Cerebellar nuclear complex (tissue), 1 donor: ENCODE measurements at places on chromosomes 5 and 9.

DNA sequence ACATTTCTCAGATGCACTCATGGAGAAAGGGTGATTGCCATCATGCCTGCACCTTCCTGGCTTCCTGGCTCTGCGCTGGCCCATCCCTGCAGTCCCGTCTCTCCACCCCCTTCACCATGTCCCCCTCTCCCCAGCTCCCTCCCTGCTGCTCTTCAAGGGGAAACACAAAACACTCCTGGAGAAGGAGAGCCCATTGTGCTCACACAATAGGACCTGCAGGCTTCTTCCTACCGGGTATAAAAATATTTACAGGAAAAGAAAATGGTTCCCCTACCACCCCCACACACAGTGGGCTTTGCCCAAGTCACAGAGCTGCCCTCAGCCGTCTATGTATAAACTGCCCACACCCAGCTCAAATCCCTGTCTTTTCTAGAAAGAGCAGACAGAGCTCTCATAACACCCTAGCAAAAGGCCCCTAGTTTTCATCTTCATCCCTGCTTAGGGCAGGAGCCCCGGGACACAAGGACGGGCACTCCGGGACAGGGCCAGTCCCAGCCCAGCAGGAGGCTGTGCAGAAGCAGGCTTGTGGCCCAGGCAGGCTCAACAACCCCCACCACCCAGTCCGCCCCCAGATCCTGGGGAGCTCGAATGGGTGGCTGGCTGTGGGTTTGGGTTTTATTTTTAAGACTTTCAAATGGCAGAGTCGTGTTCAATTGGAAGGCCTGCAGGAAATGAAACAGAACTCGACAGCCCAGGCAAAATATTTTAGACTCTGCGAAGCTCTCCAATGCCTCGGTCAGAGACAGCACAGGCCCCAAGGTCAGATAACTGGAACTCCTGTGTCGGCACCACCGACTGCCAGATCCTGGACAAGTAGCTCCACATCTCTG lies 77.3 kb downstream of the LRSAM1 start:
- no peak for DNase-seq

DNA sequence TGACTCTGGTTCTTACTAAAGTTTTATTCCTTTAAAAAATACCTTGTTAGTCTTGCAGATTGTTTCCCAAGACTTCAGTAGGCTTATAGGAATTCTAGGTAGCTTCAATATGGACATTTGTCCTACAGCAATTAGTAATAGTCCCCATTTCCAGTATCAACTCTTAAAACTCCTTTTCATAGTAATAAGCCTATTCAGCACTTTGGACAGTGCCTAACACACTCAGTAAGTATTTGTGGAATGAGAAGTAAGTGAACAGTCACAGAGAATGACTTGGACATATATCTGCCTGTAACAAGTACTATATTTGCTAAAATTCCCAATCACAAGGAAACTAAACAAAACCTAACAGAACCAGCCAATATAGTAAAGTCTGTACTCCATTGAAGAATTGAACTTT lies 1291.8 kb upstream of the DMAC1 start:
- no peak for DNase-seq

DNA sequence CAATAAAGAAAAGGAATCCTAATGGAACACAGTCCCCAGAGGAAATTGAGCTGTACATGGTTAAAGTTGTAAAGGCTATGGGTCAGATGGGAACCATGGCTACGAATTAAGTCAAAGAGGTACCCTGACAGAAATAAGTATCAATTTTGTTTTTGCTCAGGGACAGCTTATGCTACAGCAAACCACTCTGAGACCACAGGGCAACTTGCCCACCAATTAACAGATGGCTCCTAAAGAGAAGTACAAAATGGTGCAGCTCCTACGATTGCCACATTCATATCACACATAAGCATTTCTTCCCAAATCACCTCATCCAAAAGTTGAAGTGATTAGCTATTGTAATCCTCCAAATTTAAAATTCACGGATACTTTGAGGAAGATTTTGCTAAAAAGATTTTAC lies 83.0 kb downstream of the ELAVL2 start:
- DNase-seq, result no peak

- no peak for DNase-seq
These were observed 33.1 kb downstream of the SVEP1 start for GRCh38 chr9:110546411-110546871.

GRCh38 chr5:83227611-83228010 lies 150.3 kb downstream of the XRCC4 start:
- no peak for DNase-seq

DNA sequence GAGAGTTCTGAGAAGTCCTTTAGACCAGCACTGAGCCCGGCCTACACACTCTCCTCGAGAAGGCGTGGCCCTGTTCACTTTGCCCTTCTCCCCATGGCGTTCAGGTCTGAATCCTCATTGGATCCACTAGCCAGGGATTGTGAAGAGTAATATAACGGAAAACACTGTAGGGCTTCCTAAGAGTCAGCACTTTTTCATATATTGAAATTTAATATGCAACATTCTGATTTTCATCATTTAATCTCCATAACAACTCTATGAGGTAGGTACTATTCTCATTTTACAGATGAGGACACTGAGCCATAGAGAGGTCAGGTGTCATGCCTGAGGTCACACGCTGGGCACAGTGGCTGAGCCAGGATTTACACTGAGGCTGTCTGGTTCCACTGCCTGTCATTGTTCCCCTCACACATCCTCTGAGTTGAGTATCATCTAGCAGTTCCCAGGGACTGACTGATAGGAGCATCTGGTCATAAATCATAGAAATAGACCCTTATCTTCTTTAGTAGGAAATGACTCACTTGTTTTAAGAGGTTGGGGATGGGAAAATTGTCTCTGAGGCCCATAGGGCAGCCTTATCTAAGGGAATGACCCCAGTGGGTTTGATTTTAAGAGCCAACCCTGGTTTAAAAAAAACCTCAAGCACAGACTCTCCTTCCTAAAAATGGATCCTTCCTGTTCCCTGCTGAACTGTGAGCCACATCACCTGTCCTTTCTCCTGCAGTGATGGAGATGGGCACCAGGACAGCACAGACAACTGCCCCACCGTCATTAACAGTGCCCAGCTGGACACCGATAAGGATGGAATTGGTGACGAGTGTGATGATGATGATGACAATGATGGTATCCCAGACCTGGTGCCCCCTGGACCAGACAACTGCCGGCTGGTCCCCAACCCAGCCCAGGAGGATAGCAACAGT lies 41.2 kb downstream of the THBS4 start:
- DNase-seq, result no peak

GRCh38 chr9:137970098-137970497 lies 92.5 kb downstream of the CACNA1B start:
- DNase-seq, result no peak

DNA sequence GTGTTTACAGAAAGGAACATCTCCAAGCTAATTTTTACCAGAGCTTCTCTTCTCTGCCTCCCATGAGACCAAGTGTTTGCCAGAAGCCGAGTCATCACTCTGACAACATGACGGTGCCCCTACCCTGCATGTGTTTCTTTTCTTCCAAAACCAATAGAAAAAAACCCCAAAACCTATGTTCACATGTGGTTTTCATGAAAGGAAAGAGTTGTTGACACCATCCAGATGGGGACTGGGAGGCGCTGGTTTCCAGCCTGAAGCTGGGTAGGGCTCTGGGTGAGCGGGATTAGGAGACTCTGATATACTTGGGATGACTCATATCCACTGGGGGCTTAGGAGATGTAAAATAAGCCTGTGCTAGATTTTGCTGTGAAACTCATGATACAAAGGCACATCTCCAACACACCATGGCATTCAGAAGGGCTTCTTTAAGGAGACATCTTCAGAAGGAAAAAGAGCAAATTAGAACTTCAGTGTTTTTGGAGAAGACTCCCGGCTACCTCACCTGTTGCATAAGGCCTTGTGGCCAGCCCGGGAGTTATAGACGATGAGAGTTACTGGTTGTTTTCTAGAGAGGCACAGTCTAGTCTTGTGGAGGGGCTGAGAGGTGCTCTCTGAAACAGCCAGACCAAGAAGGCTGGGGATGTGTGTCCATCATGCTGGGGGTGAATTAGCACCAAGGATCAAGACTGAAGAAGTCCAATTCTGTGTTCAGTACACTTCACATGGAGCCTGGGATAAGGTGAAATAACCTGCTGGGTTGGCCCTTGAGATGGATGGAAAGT lies 108.9 kb upstream of the LHFPL2 start:
- DNase-seq, result no peak

GRCh38 chr5:78843436-78843835 lies 141.7 kb downstream of the ARSB start:
- no peak for DNase-seq

DNA sequence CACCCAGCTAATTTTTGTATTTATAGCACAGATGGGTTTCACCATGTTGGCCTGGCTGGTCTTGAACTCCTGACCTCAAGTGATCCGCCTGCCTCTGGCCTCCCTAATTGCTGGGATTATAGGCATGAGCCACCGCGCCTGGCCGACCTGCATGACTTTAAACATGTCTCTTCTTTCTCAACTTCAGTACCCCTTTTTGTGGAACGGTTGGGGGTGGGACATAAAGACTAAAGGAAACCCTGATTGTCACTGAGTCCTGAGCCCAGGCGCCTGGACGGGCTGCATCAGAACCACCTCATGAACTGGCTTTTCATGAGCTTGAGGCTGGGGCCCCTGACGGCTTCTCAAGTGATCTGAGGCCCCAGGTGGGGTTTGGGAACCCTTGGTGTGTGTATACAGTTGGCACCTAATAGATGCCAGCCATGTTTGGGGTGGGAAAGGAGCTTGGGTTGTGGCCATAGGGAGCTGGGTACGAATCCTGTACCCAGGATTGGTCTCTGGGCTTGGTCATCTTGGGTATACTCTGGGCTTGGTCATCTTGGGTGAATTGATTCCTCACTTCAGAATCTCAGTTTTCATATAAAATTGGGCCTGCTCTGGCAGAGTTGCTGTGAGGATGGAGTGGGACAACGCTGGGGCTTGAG lies 2.2 kb downstream of the GRK6 start:
- no peak for DNase-seq

DNA sequence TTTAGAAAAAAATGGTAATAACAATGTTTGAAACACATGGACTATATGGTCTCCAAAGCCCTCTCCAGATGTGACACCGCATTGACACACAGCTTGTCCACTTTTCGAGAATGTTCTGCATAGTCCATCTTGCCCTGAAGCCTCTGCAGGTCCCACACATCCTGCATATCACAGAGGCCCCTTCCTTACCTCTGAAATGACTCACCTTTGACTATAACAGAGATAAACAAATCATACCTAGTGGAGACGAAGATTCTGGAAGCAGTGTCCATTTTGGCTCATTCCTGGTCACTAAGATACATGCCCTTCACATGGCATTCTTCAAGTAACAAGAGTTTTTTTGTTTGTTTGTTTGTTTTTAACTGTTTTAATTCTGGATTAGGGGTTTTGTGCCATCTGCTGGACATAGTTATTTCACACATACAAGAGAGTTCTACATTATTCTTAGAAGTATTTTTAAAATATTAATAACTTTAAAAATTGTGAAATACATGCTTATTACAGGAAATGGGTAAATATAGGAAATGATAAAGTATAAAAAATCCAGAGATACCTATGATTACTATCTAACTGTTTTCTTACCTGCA lies 5.1 kb downstream of the ARL14EPL start:
- no peak for DNase-seq

- DNase-seq, result no peak
These were observed 25.2 kb downstream of the IL12B start for GRCh38 chr5:159304961-159305595.

DNA sequence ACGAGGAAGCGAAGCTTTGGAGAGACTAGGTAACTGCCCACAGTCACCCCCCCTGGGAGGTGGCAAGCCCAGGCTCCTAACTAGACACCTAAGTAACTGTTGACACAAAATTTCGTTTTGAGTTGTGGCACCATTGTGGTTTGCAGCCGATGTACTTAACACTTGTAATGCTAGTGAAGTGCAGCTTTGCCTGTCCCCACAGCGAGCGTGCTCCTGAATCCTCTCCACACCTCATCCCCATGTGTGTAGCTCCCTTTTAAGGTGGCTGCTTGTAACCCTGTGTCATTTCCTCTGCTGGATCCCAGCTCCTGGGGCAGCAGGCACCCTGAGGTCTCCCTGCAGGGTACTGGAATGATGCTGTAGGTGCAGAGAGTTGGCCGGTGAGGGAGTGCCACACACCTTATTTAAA lies 114.9 kb downstream of the TRIO start:
- DNase-seq, result no peak

DNA sequence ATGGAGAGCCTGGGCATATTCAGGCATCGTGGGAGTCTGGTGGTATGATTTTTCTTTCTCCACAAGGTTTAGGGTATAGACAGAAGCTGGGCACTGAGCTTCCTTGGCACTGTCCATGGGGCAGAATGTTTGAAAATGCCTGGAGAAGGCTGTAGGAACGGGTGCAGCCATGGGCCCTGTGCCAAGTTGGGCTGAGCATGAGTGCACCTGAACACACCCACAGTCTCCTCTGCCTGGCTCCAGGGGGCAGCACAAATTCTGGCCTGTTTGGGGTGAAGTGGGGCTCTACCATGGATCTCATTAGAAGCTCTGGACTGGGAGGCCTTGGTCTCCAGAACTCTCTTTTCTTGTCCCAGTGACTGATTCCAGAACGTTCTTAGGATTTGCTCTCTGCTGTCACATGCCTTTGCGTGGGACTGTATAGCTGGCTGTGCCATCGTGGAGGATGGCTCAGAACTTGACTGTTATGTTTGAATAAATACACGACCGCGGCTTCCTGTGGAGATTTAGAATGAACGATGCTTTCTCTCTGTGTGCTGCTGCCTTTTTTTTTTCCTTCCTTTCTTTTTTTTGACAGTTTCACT lies 229.8 kb downstream of the FANCC start:
- DNase-seq, result no peak
